ENCODE measurements at places on chromosomes 5 and 9.

GRCh38 chr9:5817862-5818261 lies 15.1 kb downstream of the ERMP1 start:
- no peak for DNase-seq

GRCh38 chr9:127865645-127866464 lies 11.4 kb upstream of the ENG start:
- no peak for DNase-seq

DNA sequence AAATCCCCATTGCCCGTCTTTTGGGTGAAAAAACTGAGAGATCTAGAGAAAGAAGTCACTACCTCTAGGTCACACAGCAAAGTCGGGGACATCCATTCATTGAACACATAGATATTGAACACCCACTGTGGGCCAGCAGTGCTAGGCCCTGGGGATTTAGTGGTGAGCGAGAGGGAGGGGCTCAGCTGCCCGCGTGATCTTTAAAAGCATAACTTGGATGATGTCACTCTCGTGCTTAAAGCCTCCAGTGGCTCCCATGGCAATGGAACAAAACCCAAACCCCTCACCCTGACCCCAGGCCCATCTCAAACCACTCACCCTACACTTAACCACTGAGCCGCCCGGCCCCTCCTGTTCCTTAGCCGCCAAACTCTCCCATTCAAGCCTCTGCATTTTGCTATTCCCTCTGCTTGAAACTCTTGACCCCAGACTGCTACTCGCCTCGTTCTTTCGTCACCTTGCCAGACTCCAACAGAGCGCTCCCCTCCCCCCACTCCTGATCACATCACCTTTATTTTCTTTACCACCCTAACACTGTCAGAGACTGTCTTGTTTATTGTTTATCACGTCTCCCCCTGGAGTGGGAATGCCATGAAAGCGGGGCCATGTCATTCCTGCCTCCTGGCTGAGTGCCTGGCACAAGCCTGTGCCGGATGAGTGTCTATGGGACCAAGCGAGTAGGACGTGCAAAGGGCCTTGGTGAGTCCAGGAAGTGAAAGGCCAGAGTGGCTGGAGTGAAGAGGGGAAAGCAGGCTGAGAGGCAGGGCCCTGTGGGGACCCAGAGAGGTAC lies 710 bp upstream of the PIP5KL1 start:
- no peak for DNase-seq

DNA sequence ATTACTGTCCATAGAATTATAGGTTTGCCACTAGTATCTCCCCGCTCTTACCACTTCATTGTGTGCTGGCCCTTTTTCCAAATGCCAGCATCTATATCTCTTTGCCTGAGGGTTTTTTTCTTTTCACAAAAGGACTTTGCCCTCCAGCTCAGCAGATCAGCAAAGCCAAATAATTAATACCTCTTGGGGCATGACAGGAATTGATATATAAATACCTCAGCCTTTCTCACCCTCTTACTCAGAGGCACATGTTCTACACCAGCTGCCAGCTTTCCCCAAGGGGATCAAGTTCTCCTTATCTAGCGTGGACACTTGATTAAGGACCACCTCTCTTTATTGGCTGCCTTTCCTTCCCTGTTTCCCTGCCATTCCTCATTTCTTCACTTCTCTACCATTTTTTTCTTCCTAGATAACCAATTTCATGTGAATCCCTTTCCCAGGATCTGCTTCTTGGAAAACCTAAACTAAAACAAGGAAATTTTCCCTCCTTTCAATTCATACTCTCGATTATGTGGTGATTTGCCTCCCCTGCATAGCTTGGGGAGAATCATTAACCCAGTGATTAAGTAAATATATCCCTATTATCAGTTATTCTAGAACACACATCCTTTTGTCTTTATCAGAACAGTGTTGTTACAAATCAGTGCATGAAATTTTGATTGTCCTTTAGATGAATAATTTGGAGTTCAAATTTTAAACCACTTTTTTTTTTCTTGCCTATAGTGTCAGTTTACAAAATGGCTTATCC lies 6.9 kb upstream of the NUDT12 start:
- no peak for DNase-seq

DNA sequence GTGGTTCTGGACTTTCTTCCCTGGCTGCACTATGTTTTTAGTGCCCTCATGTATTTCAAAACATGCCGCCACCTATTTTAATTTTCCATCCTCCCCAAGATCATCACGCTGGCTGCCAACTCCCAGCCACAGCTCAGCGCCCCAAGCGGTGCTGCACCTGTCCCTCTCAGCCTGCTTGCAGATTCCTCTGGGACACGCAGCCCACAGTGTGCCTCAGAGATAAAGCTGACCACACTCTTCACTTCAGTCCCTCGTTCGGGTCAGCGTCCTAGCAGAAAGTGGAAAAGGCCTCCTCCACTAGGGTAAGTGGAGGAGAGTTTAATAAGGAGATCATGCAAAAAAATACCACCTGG lies 56.2 kb upstream of the CKS2 start:
- DNase-seq = no peak

DNA sequence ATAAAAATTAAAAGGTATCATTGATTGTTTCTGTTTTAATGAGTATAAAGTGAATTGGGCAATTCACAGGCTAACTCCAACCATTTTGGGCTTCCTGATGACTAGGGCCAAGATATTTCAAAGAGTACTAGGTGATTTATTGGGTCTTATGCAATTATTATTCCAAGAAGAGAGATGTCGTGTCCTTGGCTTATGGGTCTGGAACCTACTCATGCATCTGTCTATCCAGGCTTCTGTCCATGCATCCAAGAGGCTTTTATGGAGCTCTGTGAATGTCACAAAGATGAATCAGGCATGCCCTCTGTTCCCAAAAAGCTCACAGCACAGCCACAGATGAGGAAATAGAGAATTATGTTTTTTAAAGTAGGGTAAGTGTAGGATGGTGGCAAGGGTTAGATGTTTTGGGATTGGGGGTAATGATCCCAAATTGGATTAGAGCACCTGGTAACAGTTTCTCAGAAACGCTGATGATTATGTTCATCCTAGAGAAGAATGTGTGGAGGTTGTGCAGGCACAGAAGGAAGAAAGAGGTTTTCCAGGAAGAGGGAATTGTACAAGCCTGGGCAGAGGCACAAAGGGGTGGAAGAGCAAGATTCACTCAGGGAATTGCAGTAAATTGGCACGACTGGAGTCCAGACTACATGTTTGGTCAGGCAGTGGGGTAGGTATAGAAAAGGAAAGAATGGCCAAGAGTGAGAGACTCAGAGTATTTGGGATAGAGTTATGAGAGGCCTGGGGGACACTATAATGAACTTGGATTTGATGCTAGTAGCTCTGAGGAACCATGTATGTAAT lies 83.0 kb upstream of the TNC start:
- DNase-seq = no peak
